ENCODE measurements at places on chromosomes 3 and 15.

DNA sequence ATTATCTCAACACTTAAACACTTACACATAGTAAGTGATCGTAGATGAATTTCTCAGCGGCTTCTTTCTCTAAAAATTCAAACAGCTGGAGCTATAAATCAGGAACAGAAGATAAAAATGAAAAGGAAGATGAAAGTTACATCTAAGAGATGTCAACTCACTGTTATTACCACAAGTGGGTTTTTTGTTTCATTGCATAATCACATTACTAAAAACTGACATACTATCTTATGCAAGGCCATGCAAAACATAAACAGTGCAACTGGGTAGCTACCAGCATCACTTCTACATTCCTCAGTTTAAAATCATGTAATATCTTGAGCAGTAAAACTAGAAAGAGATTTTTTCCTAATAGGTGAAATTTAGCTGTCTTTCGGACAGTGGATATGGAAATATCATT lies 14.9 kb downstream of the MINDY4B start:
- H3K27me3 ChIP-seq = no peaks in the 10 kb centered on the region
- H3K27ac ChIP-seq = no peak overlapping the region
- H3K4me1 ChIP-seq = no peaks in the 10 kb centered on the region
- DNase-seq = no peak

DNA sequence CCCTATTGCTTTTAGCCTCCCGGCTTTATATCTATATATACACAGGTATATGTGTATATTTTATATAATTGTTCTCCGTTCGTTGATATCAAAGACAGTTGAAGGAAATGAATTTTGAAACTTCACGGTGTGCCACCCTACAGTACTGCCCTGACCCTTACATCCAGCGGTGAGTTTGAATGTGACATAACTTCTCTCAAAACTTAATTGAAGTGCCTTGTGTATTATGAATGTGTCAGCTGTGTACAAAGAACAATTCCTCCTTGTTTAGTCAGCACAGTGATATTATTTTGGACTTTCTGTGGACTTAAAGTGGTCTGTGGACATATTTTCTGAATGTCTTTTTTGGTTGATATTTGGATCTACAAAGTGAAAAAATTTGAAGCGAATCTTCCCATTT lies 220 bp downstream of the TP63 start:
- H3K4me1 ChIP-seq = no peaks in the 10 kb centered on the region
- no peak for DNase-seq
- no peaks in the 10 kb centered on the region for H3K27me3 ChIP-seq
- no peak overlapping the region for H3K27ac ChIP-seq

- no peaks in the 10 kb centered on the region for H3K27me3 ChIP-seq
- DNase-seq = no peak
- H3K27ac ChIP-seq = no peak overlapping the region
- no peaks in the 10 kb centered on the region for H3K4me1 ChIP-seq
Observed at GRCh38 chr3:111473550-111473949, 68.4 kb upstream of the CD96 start.

GRCh38 chr3:119631516-119631915 lies 28.9 kb downstream of the POPDC2 start:
- no peak overlapping the region for H3K4me3 ChIP-seq
- no peak overlapping the region for H3K27ac ChIP-seq
- no peaks in the 10 kb centered on the region for H3K27me3 ChIP-seq
- DNase-seq = no peak

DNA sequence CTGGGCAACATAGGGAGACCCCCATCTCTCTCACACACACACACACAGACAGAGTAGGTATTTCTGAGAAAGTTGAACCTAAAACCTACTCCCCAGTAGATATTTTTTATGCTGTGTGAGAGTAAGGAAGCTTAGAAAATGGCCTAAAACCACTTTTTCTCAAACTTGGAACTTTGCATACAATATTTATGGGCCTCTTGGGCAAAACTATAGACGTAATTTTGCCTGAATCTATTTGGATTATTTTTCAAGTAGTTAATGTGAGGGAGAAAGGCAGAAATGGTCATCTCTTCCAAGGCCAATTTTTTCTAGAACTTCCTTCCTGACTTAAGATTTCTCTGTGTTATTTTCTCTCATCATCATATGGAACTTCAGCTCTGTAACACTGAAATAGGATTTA lies 81.7 kb downstream of the ZNF609 start:
- H3K27me3 ChIP-seq = no peaks in the 10 kb centered on the region
- H3K36me3 ChIP-seq = no peaks in the 10 kb centered on the region
- DNase-seq = no peak
- H3K4me1 ChIP-seq = no peaks in the 10 kb centered on the region
- H3K27ac ChIP-seq = no peak overlapping the region

DNA sequence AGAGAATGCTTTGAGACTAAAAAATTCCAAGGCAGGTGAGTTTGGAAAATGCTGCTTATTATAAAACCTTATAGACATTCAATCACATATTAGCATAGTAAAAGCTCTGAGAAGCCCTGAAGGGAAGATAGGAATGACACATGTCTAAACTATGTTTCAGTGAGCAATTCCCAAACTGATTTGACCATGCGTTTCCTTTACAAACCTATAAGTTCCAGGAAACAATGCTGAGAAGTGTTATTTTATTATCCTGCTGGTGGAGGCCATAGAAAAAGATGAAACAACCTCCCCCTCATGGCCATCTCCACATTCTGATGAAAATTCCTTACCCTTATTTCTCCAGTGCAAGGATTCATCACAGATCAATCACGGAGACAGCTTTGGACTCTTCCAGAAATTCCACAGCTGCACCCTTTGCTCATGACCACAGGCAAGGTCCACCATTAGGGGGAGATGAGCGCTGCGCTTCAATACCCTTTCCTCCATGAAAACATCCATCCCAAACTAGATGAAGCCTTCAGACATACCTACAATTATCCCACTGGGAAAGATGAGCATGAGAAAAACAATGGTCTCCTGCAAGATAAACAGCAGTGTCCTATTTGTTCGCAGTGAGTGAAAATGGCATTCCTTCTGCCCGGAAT lies 372.1 kb downstream of the MAGI1 start:
- H3K27me3 ChIP-seq = no peaks in the 10 kb centered on the region
- no peak overlapping the region for H3K27ac ChIP-seq
- no peak for DNase-seq

DNA sequence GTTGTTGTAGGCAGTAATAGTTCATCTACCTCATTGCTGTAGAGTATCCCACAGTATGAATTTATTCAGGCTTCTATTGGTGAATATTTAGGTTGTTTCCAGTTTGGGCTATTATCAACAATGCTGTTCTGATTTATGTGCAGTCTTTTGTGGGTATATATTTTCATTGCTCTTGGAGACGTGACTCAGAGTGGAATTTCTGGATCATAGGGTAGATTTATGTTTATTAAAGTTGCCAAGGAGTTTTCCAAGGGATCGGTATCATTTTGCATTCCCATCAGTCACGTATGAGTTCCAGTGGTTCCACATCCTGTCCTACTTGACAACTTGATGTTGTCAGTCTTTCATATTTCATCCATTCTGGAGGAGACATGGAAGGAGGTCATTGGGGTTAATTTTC lies 8.4 kb upstream of the HRH1 start:
- H3K27me3 ChIP-seq = no peaks in the 10 kb centered on the region
- H3K27ac ChIP-seq = no peak overlapping the region
- no peaks in the 10 kb centered on the region for H3K36me3 ChIP-seq
- no peak for DNase-seq

Data from tibial nerve (tissue), 4 donors.